Endothelial cell (in vitro differentiated cells): ENCODE measurements at places on chromosomes 13 and 19. TPM values are rescaled to one million over a fixed set of nuclear protein-coding genes. Genes with fewer than 3 reads are reported as not detected.
A peak's percentile ranks its signal among the peaks of the same experiment; 100 is the strongest.

TMEM238 gene
- 0.64 TPM for total RNA-seq

KLK14 gene
- not detected for total RNA-seq

DPF1 gene
- 6.0 TPM for total RNA-seq

STOML3 gene
- total RNA-seq: 0.18 TPM

IGFL3 gene
- total RNA-seq: not detected

- no peak for DNase-seq
- H3K4me1 ChIP-seq: peaks cover 28% of the 10 kb centered on the region
- H3K27me3 ChIP-seq: peaks cover 16% of the 10 kb centered on the region
- H3K36me3 ChIP-seq: peaks cover 3% of the 10 kb centered on the region
- H3K27ac ChIP-seq: no peak overlapping the region
Observed at GRCh38 chr13:21672287-21672680, 1.4 kb downstream of the FGF9 start.

DNA sequence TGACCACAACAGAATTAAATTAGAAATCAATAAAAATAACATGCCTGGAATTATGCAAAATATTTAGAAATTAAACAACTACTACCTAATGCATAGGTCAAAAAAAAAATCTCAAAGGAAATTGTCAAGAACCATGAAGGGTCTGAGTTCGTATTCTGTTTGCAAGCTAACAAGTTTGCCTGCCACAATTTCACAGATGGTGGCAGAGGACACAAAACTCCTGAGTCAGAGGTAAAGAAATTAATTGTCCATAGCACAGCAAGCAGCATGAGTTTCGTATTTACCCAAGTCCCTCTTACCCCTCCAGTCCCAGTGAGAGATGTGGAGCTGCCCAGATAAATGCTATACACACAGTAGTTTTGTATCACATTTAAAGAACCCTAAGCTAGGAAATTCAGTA is 675.9 kb downstream of the UQCRFS1 start:
- H3K36me3 ChIP-seq: no peaks in the 10 kb centered on the region
- H3K27me3 ChIP-seq: peaks cover 1% of the 10 kb centered on the region
- no peaks in the 10 kb centered on the region for H3K4me1 ChIP-seq
- H3K4me3 ChIP-seq: no peak overlapping the region

DNA sequence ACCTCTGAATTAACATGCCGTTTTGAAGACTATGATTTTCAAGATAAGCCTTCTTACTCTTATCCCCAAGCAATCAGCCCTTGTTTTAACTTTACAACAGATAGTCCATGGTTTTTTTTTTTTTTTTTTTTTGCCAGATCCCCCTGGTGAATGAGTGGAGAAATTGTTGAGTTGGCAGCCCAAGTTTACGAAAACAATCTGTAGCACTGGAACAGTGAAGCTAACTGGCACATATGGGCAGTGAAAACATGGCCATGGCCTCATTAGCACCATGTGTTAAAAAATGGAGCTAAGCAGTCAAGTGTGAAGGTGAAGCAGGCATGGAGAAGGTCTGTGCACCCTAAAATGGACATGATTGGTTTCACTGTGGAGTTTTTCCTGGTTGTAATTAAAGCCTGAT is 812.1 kb upstream of the MIR17HG start:
- DNase-seq: no peak
- H3K27me3 ChIP-seq: no peaks in the 10 kb centered on the region
- no peaks in the 10 kb centered on the region for H3K36me3 ChIP-seq
- H3K4me1 ChIP-seq: no peaks in the 10 kb centered on the region
- H3K4me3 ChIP-seq: no peak overlapping the region
- no peak overlapping the region for H3K27ac ChIP-seq

DNA sequence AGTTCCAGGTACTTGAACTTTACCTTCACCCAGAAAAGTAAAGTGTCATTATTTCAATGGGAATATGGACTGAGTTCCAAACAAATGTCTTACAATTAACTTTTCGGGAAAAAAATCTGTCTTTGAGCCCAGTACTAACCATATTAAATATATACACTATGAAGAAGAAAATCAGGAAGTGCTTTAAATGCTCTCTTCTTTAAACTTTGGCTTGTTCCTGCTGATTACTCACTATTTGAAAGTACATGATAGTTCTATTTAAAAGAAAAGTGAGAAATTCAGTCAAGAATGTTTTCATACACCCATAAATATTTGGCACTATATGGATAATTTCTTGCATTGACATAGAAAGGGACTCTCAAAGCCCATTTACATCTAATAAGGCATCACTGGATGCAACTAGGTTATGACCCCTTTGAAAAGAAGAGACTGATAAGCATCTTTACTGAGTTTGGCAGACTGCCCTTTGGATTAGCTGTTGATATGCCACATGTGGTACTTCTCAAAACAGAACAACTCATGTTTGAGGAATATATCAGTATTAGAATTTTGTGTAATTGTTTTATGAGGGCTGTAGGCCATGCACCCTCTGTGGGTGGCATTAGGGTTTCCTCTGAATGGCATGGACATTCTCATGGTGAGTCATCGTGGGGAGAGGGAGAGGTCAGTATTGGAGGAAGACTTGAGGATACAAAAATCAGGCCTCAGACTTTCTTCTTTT is 25.0 kb upstream of the VWA8 start:
- no peaks in the 10 kb centered on the region for H3K4me1 ChIP-seq
- no peaks in the 10 kb centered on the region for H3K36me3 ChIP-seq
- H3K4me3 ChIP-seq: no peak overlapping the region
- H3K27ac ChIP-seq: no peak overlapping the region

DNA sequence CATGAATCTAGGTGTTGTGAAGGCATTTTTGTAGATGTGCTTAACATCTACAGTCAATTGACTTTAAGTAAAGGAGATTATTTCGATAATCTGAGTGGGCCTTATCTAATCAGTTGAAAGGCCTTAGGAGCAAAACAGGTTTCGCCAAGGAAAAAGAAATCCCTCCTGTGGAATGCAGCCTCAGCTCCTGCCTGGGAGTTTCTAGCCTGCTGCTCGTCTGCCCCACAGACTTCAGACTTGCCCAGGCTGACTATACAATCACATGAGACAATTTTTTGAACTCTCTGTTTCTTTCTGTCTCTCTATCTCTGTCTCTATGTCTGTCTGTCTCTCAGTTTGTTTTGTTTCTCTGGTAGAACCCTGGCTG is 312.5 kb downstream of the OLFM4 start:
- H3K27me3 ChIP-seq: no peaks in the 10 kb centered on the region
- no peaks in the 10 kb centered on the region for H3K4me1 ChIP-seq
- H3K27ac ChIP-seq: no peak overlapping the region

- DNase-seq: no peak
- no peak overlapping the region for H3K4me3 ChIP-seq
- H3K27ac ChIP-seq: no peak overlapping the region
- H3K27me3 ChIP-seq: peaks cover 5% of the 10 kb centered on the region
Observed at GRCh38 chr13:25844559-25845434, 207.0 kb downstream of the SHISA2 start.

DNA sequence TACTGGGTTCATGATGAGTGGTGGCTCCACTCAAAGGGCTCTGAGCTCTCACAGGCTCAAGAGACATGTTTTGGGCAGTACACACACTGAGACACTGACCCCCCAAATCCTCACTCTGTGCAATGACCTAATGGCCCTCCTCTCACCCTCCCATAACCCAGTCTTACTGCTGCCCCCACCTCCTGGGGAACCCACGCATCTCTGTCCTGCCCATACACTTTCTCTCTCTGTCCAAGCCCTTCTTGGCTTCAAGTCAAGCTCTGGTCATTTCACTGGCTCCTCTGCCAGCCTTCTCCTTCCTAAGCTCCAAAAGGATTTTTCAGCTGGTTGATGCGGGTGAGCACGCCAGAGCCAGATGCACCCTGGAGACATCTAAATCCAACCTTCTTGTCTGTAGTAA is 187.9 kb upstream of the TSHZ3 start:
- H3K27me3 ChIP-seq: peaks cover 1% of the 10 kb centered on the region
- no peak for DNase-seq
- H3K36me3 ChIP-seq: no peaks in the 10 kb centered on the region
- no peak overlapping the region for H3K4me3 ChIP-seq
- no peak overlapping the region for H3K27ac ChIP-seq

DNA sequence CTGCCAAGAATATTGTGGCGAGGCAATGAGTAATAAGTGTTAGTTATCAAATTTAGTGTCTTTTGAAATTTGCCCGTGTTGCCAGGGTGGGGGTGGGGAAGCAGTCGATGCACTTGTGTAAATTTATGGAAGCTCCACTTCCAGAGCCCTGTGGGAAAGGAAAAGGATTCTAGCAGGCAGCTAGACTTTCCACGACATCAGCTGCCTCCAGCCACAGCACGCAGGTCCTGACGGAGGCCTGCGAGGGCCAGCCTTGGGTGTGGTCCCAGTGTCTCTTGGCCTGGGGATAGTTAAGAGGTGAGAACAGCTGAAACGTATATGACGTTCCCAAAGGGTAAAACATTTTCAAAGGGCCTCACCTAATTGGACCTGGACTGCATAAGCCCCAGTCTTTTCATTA is 433.0 kb downstream of the TSHZ3 start:
- H3K4me3 ChIP-seq: no peak overlapping the region
- H3K27me3 ChIP-seq: peaks cover 2% of the 10 kb centered on the region
- no peak overlapping the region for H3K27ac ChIP-seq
- peaks cover 50% of the 10 kb centered on the region for H3K4me1 ChIP-seq
- DNase-seq: no peak

GRCh38 chr19:45863840-45864628 is at the start of gene FOXA3:
FOXA3 (plus strand) TSS chr19:45864326; CDS start chr19:45864457, 131 bp downstream.
- H3K36me3 ChIP-seq: peaks cover 6% of the 10 kb centered on the region
- H3K27ac ChIP-seq: peak within 1 kb of the TSS; percentile 89
- peak; percentile 71 for DNase-seq
- H3K4me1 ChIP-seq: peaks cover 18% of the 10 kb centered on the region
- peak within 1 kb of the TSS; percentile 97 for H3K4me3 ChIP-seq

- no peaks in the 10 kb centered on the region for H3K36me3 ChIP-seq
- no peak overlapping the region for H3K27ac ChIP-seq
- no peaks in the 10 kb centered on the region for H3K27me3 ChIP-seq
- DNase-seq: no peak
Observed at GRCh38 chr13:34458756-34459715, 483.0 kb upstream of the NBEA start.

DNA sequence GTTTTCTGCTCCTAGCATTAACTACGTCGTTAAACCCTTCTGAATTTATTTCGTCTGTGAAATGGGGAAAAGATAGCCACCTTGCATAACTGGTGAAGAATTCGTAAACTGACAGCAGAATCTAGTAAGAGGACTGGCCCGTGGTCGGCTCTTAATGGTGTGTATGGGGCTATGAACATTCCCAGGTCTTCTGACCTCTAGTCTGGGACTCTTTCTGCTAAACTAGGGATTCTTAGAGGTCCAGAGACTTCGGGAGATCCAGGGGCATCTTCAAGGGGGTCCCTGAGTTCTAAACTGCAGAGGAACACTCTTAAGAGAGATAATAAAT is 231.1 kb upstream of the SERP2 start:
- H3K4me1 ChIP-seq: peaks cover 14% of the 10 kb centered on the region
- peak; percentile 8 for DNase-seq
- H3K27me3 ChIP-seq: peaks cover 7% of the 10 kb centered on the region
- peak overlapping the region; percentile 85 for H3K27ac ChIP-seq
- H3K4me3 ChIP-seq: peak overlapping the region; percentile 91

GRCh38 chr13:111479412-111479811 is 159.0 kb downstream of the TEX29 start:
- peaks cover 3% of the 10 kb centered on the region for H3K36me3 ChIP-seq
- DNase-seq: no peak
- H3K4me1 ChIP-seq: no peaks in the 10 kb centered on the region
- H3K27ac ChIP-seq: no peak overlapping the region

DNA sequence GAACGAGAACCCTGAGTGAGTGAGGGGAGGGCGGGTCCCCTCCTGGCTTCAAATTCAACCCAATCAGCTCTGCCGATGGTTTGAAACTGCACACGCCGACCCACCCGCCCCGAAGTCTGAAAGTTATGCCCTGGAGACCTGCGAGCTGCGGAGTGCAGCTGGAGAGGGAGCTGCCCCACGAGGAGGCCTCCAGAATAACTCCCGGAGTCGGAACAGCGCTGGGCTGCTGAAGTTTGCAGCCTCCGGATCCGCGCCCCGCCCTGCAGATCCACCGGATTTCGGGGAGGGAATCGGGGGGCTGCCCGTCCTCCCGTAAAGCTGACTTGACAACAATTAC is 7.0 kb downstream of the POU4F1 start:
- H3K27me3 ChIP-seq: peaks cover 35% of the 10 kb centered on the region
- DNase-seq: no peak
- peaks cover 5% of the 10 kb centered on the region for H3K36me3 ChIP-seq
- peak overlapping the region; percentile 51 for H3K4me3 ChIP-seq
- H3K27ac ChIP-seq: no peak overlapping the region

DNA sequence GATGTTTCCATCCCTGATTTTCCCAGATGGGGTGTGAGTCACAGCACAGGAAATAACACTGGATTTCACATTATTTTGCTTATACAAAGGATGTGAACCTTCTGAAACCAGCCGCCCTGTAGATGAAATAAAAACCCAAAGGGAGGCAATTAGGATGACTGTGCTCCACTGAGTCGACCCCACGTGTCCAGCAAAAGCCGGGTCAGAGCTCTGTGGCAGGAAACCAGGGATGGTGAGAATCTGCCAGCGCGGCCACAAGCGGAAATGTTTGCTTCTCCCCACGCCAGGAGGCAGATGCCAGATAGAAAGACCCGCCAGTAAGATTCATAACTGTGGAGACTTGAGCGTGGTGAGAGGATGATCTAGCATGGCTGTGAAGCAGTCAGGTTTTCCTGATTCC is 764.4 kb downstream of the LIG4 start:
- no peak for DNase-seq
- H3K27ac ChIP-seq: no peak overlapping the region
- peaks cover 1% of the 10 kb centered on the region for H3K27me3 ChIP-seq
- no peaks in the 10 kb centered on the region for H3K36me3 ChIP-seq
- H3K4me3 ChIP-seq: no peak overlapping the region
- peaks cover 8% of the 10 kb centered on the region for H3K4me1 ChIP-seq

GRCh38 chr13:44374348-44374712 is 706 bp downstream of the SERP2 start:
- H3K4me3 ChIP-seq: peak overlapping the region; percentile 84
- H3K4me1 ChIP-seq: peaks cover 6% of the 10 kb centered on the region
- DNase-seq: no peak
- H3K27ac ChIP-seq: no peak overlapping the region

DNA sequence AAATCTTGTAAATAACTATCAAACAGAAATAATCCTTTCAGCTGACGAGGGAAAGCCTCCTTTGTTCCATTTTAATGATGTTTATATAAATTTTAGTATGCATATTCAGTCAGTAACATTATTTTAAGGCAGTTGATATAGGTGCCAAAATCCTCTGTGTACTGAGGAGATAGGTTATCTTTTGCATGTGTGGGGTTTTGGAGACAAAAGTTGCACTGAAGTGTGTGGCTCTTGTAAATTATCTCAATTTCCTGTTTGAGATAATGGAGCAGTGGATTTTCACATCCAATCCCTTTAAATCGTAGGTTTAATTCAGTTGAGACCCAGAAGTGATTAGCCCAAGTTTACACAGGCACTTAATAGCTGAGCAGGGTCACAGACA is 106.6 kb downstream of the RGCC start:
- H3K27me3 ChIP-seq: no peaks in the 10 kb centered on the region
- H3K36me3 ChIP-seq: no peaks in the 10 kb centered on the region
- no peak overlapping the region for H3K4me3 ChIP-seq
- no peak for DNase-seq
- H3K27ac ChIP-seq: no peak overlapping the region

GRCh38 chr13:32845952-32846950 is 170.0 kb upstream of the KL start:
- no peak overlapping the region for H3K27ac ChIP-seq
- no peak for DNase-seq
- no peaks in the 10 kb centered on the region for H3K4me1 ChIP-seq
- H3K27me3 ChIP-seq: no peaks in the 10 kb centered on the region
- no peak overlapping the region for H3K4me3 ChIP-seq
